Dermis blood vessel endothelial cell (primary cell): ENCODE measurements at places on chromosomes 3 and 15.

DNA sequence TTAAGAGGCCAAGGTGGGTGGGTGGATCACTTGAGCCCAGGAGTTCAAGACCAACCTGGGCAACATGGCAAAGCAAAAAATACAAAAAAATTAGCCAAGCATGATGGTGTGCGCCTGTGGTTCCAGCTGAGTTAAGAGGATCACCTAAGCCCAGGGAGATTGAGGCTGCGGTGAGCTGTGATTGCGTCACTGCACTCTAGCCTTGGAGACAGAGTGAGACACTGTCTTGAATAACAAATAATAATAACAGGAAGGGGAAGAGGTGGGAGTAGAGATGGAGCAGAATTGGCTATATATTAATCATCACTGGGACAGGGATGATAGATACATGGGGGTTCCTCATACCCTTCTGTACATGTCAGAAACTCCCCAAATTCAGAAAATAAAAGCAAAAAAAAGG, 23.8 kb upstream of the NMB start:
- DNase-seq = peak; percentile 67

DNA sequence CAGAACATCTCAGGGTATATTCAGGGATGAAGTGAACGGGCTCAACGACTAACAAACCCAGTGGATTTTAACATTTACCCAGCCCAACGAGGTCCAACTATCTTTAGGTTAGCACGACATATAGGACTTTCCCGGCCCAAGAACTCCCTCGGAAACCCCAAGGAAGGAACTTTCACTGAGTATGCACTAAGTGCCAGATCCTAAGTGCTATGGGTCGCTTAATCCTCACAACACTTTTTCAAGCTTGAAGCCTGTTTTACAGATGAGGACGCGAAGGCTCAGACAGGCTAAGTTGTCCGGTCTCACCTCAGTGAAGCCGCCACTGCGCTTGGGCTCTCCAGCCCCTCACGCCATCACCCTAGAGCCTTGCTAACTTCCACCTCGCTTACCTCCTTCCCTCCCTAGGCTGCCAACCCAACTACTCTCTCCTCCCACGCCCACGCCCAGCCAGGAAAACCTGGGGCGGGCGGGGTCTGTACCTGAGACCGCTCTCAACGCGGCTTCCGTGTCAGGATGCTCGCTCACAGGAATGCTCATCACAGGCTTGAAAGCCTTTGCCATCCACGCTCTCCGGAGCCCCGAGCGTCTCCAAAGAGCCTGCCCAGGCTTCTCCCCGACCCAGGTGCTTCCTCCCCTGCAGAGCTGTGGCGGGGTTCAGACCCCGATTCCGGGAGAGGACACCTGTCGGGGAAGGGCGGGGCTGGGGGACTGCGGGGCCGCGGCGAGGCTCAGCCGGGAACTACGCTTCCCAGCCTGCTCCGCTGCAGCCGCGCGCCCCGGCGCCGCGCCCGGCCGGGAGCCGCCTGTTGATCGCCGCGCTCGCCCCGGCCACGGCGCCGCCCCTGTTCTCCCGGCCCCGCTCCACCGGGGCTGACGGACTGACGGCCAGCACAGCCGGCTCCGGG, at the start of gene TMOD2:
Gene TMOD2 (plus strand): TSS at position 806 of the 905 bp plus-strand sequence. CDS start 14,845 bp downstream, outside the sequence.
- peak; percentile 49 for DNase-seq

DNA sequence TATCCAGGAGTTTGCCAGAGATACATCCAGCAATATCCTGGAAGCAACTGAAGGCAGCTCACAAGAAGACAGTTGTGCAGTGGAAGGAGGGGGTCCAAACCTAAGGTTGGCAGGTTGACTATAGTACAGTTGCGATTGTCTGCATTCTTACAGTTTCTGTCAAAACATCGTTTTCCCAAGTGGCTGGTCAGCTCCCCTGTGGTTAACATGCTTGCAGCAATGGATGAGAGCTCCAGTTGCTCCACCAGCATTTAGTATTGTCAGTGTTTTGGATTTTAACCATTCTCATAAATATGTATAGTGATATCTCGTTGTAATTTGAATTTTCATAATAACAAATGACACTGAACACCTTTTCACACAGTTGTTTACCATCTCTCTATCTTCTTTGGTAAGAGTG, 31.5 kb downstream of the KLF13 start:
- no peak for DNase-seq

GRCh38 chr15:42133356-42133755, 23.1 kb downstream of the PLA2G4F start:
- no peak for DNase-seq

DNA sequence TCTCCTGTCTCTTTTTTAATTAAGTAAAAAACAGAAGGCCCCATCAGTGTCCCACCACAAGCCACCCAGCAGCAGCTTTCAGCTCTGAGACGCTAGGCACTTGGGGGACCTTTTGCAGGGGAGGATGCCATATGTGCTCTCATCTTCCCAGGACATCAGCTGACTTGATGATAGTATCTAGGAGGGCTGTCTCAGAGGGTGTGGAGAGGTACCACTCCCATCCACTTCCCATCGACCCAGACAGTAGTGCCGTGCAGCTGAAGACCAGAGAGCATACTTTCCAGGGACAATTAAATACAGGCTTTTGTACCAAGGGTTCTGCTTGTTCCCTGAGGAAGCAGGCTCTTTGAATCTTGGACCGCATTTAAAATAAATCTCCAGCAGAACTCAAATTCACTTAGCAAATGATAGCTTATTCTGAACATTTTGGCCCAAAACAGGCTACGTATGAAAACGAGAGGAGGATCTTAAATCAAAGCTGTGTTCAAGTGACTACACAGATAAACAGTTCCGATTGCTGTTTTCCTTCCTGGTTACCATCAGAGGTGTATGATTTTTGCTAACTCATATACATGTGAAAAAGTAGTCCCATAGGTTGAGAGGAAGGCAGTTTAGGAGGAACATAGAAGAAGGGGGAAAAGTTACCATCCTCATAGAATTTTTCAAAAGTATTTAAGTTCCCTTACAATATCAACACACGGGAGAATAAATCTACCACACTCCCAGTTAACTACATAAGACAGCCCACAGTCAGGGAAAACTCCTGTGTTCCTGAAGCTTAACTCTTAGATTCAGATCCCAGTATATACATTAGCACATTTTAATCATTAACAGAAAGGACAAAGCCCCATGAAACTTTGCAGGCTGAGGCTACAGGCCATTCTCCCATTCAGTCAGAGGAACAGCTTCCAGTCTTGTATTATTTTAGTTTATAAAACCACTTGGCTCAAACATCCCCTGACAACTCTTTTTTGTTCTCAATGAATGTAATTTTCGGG, 9.5 kb downstream of the WNT5A start:
- no peak for DNase-seq
